ENCODE measurements at places on chromosomes 2 and 18.

- no peak for DNase-seq
These were observed 1.1 kb upstream of the DGKD start for GRCh38 chr2:233353101-233353768.

DNA sequence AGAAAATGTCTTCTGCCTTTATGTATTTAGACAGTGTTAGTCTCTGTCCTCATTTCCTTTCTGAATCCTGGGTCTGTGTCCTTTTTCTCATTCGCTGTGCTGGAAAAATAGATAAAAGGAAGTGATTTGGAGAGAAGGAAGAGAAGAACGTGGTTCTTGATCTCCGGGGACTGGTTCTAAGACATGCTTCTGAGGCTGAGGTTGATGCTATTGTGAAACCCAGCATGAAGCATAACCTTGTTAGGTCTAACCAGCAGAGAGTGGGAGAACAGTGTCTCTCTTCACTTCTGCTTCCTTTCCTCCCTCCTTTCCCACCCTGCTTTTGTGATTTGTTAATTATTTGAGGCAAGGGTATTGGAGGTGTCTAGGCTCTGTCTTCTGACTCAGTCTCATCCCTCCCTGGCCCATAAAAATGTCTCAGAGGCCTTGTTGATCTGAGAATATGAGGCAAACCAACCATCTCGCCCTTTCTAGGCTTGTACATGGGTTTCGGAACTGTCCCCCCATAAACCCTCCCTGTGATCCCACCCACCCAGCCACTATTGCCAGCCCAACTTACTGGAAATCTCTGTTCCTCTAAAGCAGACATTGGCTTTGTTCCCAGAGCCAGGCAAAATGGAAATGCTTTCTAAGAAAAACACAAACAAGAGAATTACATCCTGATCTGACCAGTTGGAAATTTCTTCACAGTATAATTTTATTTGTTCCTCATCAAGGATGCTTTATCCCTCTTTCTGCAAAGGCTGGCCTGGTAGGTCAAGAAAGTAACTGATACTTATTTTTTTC, 360.6 kb upstream of the TNP1 start:
- no peak for DNase-seq

GRCh38 chr2:30899516-30900054, 92.3 kb upstream of the CAPN13 start:
- DNase-seq: no peak

GRCh38 chr2:10109311-10109710, 13.2 kb upstream of the RRM2 start:
- no peak for DNase-seq

DNA sequence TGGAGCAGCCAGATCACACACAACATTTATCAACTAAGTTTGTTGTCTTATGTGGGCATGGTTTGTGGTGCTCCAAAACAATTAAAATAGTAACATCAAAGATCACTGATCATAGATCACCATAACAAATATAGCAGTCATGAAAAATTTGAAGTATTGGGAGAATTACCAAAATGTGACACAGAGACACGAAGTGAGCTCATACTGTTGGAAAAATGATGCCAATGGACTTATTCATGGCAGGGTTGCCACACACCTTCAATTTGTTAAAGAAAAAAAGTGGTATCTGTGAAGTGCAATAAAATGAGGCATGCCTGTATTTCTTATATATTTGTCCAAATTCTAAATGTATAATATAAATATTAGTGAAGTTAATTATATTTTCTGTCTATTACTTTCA, 42.9 kb upstream of the CABYR start:
- no peak for DNase-seq

DNA sequence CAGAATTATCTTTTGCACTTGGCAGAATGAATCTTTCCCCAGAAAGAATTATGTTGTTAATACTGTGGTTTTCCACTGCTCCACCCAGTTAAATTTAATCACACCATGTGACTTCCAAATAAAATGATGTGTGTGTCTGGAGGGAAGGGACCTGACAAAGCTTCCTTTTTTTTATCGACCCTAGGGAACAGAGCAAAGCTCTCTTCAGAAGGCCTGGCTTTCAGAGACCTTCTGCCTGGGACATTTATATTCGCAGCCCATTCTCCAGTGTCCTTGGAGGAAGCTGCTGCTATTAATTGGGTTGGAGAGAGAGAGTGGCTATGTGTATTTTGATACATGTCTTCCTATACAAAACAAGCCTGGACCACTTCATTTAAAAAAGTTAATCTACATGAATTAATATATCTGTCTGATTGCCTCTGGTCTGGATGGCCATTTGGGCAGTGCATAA, 233.7 kb downstream of the PRKCE start:
- no peak for DNase-seq

- DNase-seq: no peak
These were observed 890.6 kb upstream of the LRRTM1 start for GRCh38 chr2:81195017-81195773.

GRCh38 chr2:132779206-132779721, 109.3 kb upstream of the LYPD1 start:
- DNase-seq: no peak
